ENCODE measurements at places on chromosomes 4 and X. TPM values are rescaled to one million over a fixed set of nuclear protein-coding genes. Genes with fewer than 3 reads are reported as not detected.

The PHOX2B gene
- total RNA-seq: not detected

The MANBA gene
- 52.7 TPM for total RNA-seq

The F8A3 gene
- 10.2 TPM for total RNA-seq

The LANCL3 gene
- total RNA-seq: not detected

DNA sequence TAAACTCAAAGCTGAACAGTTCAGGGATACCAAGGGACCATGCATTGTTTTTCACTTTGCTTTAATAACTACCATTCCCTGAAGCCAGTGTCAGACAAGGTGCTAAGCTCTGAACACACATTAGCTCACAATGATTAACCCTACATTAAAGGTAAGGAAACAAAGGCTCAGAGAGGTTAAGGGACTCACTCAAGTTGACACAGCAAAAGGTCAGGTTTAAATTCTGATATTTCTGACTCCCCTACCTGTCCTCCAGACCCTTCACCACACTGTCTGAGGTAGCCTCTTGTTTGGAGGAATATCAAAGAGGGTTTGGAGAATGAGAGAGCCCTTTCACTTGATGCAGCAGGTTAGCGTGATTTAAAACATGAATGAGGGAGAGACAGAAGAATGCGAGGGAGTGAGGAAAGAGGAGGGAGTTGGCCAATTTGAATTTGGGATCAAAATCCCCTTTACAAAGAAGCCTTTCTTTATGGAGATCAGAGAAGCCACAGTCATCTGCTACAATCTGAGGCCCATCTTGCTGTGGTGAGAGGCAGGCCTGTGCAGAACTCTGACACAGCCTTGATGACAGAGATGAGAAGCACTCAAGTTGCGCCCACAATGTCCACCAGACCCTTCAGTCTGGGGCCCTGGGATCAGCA lies 103.5 kb downstream of the FHDC1 start:
- H3K27me3 ChIP-seq: peaks cover 45% of the 10 kb centered on the region
- H3K4me3 ChIP-seq: no peak overlapping the region
- no peak overlapping the region for H3K27ac ChIP-seq
- no peaks in the 10 kb centered on the region for H3K4me1 ChIP-seq
- DNase-seq: no peak

GRCh38 chr4:34534916-34535315 lies 1709.4 kb downstream of the ARAP2 start:
- H3K4me3 ChIP-seq: no peak overlapping the region
- H3K36me3 ChIP-seq: no peaks in the 10 kb centered on the region
- H3K4me1 ChIP-seq: no peaks in the 10 kb centered on the region
- DNase-seq: no peak
- no peak overlapping the region for H3K27ac ChIP-seq
- H3K27me3 ChIP-seq: no peaks in the 10 kb centered on the region

GRCh38 chr4:108030332-108030731 lies 40.6 kb downstream of the HADH start:
- peaks cover 27% of the 10 kb centered on the region for H3K4me1 ChIP-seq
- H3K36me3 ChIP-seq: peaks cover 17% of the 10 kb centered on the region
- no peaks in the 10 kb centered on the region for H3K27me3 ChIP-seq
- H3K4me3 ChIP-seq: no peak overlapping the region
- peak overlapping the region; percentile 77 for H3K27ac ChIP-seq
- DNase-seq: peak; percentile 64

GRCh38 chr4:165355900-165356300 lies 22.9 kb upstream of the CPE start:
- H3K4me3 ChIP-seq: no peak overlapping the region
- DNase-seq: peak; percentile 33
- no peaks in the 10 kb centered on the region for H3K36me3 ChIP-seq
- peaks cover 13% of the 10 kb centered on the region for H3K4me1 ChIP-seq
- H3K27me3 ChIP-seq: peaks cover 23% of the 10 kb centered on the region
